ENCODE measurements at places on chromosomes 11 and 22. TPM values are rescaled to one million over a fixed set of nuclear protein-coding genes. Genes with fewer than 3 reads are reported as not detected.

The CDC45 gene
- not detected for total RNA-seq

The RAPSN gene
- total RNA-seq = 0.55 TPM

The AIFM3 gene
- total RNA-seq = 2.1 TPM

The IL17REL gene
- total RNA-seq = not detected

The RAG1 gene
- total RNA-seq = 0.35 TPM
